ENCODE measurements at places on chromosomes 2 and 18.

DNA sequence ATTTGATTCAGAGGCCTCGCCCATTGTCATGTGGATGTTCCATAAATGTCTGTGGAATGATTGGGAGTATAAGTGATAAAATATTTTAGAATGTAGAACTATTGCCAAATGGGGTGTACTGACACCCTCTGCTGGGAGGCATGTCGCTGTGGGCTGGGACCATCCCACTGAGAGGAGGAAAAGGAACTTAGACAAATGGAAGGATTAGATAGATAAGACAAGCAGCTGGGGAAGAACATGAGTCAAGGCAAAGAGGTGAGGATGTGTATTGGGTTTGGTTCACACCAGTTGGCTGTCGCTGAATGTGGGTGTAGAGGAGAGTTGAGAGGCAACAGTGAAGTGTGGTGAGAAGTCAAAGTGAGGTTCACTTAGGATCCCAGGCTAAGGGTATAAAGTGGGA lies 4.0 kb downstream of the C2orf74 start:
- DNase-seq = no peak

DNA sequence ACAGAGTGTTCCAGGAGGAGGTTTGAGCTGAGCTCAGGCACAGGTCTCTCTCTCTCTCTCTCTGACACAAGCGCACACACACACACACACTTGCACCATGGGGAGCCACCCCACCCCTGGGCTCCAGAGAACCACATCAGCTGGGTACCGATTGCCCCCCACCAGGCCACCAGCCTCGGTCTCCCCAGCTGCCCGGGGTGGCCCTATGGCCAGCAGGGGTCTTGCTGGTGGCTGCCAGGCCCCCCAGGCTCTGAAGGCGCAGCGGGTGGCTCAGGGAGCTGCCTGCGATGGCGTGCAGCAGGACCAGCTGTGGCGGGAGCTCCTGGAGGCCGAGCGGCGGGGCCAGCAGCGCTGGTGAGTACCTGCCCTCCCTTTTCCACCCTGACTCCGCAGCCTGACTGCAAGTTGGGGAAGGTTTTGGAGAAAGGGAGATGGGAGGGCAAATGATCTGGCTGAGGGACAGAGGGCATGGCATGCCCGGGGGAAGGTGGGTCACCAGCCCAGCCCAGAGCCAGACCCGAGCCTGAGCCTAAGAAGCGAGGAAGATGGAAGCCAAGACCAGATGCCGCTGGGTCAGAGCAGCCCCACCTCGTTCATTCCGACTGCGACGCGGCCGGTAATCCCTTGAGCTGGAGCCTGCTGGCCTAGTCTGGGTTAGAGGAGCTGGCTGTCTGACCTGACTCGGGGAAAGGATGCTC lies 21.9 kb upstream of the SLC66A3 start:
- no peak for DNase-seq

- no peak for DNase-seq
These were observed 37.6 kb downstream of the ALPK2 start for GRCh38 chr18:58591286-58591685.

- DNase-seq = no peak
These were observed 79.7 kb downstream of the PRKCE start for GRCh38 chr2:45731141-45731540.

DNA sequence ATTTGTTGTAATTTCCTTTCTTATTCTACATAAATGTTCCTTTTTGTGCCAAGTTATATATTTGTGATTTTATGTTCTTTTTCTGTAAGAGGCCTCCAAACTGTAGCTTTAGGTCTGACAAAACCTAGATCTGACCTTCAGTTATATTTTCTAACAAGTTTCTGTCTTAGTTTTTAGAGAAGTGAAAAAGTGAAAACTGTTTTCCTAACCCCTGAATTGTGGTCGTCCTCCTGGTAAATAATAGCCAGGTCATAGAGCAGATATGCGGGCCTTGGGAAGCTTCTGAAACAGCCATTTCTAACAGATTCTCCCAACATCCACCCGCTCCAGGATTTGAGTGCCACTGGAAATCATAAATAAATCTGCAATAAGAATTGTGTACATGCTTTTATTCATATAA lies 398.4 kb upstream of the CWC22 start:
- DNase-seq = no peak

DNA sequence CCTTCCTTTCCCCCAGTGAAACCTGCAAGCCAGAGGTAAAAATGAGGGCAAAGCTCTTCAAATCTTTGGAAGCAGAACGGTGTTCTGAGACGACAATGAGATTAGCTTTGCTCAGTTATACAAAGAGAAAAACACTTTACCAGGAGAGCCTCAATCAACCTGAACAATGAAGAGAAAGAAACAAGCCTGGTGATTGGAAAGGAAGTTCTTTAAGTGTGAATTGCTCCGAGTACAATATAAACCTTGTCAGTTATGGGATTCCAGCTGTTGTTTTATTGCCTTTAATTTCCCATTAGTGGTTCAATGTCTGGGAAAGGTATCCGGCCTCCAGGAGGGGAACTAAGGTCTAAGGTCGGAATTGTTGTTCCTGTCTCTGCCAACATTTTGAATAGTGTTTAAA lies 901.6 kb downstream of the EPHA4 start:
- DNase-seq = no peak

GRCh38 chr2:69916106-69916505 lies 1.2 kb downstream of the MXD1 start:
- DNase-seq = no peak

GRCh38 chr18:10081492-10081891 lies 167.7 kb downstream of the VAPA start:
- DNase-seq = no peak

GRCh38 chr18:74378179-74378682 lies 62.6 kb downstream of the C18orf63 start:
- DNase-seq = no peak

GRCh38 chr2:230974096-230974913 lies 21.6 kb upstream of the SPATA3 start:
- no peak for DNase-seq

DNA sequence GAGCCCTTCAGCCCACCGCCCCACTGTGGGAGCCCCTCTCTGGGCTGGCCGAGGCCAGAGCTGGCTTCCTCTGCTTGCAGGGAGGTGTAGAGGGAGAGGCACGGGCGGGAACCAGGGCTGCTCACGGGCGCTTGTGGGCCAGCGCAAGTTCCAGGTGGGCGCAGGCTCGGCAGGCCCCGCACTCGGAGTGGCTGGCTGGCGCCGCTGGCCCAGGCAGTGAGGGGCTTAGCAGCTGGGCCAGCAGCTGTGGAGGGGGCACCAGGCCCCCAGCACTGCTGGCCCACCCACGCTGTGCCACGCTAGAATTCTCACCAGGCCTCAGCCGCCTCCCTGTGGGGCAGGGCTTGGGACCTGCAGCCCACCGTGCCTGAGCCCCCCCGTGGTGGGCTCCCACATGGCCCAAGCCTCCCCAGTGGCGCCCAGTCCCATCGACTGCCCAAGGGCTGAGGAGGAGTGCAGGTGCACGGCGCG lies 45.2 kb downstream of the SLC5A7 start:
- no peak for DNase-seq

GRCh38 chr18:10840743-10841142 lies 308.6 kb downstream of the PIEZO2 start:
- no peak for DNase-seq

- no peak for DNase-seq
These were observed 5.4 kb downstream of the NEB start for GRCh38 chr2:151728804-151729414.

DNA sequence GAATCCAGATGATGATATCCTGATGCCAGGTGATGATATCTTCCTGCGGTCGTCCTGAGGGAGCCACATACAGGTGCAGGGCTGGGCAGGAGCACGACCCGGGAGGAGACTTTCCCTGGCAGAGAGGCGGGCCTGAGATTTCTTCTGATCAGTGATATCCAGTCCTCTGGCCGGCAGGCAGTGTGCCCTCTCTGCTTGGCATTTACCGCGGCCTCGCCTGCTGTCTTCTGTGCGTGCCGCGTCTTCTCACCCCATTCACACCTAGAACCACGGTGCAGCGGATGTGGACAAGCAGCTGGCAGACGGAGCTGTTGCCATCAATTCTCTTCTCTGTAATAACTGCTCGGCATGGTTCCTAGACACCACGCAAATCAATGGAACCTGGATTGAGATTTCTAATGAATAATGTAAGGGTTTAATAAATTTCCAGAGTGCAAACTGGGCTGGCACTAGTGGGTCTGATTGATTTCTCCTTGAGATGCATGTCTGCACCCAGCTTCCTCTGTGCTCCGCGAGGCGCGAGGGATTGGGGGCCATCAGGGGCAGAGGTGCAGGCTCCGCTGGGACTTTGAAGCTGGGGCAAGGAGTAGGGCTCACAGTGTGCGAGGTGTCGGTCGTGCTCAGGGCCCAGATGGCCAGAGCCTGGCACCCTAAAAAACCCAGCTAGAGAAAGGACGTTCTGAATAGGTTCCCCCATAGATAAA lies 208.9 kb upstream of the HDAC4 start:
- DNase-seq = no peak

DNA sequence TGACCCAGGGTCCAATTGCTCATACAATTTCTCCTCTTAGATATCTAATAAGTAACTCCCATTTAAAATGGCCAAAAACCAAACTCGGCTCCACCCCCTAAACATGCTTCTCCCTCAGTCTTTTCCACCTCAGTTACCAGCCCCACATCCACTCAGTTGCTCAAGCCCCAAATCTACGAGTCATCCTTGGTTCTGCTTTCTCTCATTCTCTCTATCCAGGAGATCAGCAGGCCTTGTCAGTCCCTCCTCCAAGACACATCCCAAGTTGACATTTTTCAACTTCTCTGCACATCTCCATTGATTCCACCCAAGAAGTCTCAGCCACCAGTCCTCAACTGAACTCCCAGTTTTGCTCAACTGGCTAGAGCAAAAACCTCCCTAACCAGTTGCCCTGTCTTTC lies 40.5 kb upstream of the RTN4 start:
- no peak for DNase-seq

DNA sequence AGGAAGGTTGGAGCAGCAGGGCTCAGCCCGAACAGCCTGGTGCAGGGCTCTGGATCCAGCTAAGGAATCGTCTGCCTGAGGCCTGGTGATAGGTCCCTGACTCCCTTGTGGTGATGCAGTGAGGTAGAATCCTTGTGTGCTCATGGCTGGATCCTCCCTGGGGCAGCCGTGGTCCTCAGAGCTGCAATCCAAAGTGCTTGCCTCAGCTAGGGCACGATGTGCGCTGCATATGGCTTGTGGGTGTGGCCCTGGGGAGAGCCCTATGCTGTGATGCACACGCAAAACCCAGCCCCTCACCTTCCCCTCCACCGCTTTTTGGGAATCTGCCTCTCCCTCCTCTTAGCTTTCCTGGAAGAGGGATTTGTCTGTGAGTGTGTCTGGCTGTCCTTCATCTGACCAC lies 142.2 kb downstream of the DYSF start:
- DNase-seq = no peak

- no peak for DNase-seq
These were observed 144.5 kb downstream of the ACKR3 start for GRCh38 chr2:236714080-236714479.

DNA sequence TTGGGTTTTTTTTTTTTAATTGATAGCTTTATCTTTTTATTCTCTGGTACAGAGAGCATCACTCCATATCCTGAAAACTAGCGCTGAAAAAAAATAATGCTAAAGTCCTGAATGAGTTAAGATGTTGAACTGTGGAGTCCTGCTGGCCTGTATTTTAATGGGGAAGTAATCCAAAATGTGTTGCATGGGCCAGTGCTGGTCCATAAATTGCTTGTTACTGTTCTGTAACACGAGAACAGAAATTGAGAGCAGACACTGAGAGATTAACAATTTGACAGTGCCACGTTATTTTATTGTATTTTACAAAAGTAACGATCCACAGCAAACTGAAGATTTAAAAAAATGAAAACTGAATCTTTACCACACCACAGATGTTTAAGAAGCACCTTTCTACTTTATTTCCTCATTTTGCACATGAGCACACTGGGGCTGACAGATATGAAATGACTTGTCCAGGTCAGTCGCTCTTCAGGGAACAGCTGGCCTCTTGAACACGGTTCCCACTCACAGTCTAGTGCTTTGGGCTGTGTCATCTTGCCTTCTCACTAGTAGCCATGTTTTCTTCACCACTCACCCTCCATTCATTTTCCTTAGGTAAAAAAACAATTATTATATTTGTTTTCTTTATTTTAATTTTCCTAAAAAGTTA lies 35.3 kb downstream of the ZCCHC2 start:
- no peak for DNase-seq

- no peak for DNase-seq
These were observed 153.5 kb upstream of the TPO start for GRCh38 chr2:1259746-1260145.

DNA sequence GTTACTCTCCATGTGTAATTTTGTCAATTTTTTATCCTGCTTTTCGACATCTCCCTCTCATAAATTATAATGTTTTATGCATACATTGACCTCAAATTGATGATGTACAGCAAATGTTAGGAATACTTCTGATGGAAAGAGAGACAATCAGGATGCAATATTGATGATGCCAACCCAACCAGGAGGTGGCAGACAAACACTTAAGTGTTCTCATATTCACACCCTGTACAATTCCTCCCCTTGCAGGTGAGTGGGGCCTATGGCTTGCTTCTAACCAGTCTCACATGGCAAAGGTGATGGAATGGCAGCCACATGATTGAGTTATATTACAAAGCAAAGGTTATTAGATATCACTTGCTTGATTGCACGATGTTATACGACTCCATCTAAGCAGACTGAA lies 594.3 kb upstream of the REG3G start:
- DNase-seq = no peak

DNA sequence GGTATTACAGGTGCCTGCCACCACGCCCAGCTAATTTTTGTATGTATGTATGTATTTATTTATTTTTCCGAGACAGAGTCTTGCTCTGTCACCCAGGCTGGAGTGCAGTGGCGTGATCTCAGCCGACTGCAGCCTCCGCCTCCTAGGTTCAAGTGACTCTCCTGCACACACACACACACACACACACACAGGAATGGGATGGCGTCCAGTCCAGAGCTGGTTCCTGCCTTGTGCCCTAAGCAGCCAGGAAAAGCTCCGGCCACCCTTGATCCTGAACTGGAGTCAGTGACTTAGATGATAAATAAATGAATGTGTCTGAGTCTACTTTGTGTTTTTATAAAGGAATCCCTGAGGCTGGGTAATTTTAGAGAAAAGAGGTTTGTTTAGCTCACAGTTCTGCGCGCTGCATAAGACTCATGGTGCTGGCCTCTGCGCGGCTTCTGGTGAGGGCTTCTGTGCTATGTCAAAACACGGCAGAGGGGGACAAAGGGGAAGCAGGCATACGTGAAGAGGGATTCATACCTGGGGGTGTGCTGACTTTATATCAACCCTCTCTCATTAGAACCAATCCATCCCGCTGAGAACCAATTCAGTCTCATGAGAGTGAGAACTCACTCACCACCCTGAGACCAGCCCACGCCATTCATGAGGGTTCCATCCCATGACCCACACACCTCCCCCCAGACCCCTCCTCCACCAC lies 59.7 kb upstream of the PHLPP1 start:
- no peak for DNase-seq

All from body of pancreas (tissue), 4 donors.